EH (cell line): ENCODE measurements at places on chromosomes 4 and X.

- DNase-seq, result no peak
These were observed 16.2 kb downstream of the NKX6-1 start for GRCh38 chr4:84482564-84483563.

GRCh38 chr4:82268050-82268825, 105.6 kb downstream of the HNRNPD start:
- DNase-seq, result peak; percentile 60

DNA sequence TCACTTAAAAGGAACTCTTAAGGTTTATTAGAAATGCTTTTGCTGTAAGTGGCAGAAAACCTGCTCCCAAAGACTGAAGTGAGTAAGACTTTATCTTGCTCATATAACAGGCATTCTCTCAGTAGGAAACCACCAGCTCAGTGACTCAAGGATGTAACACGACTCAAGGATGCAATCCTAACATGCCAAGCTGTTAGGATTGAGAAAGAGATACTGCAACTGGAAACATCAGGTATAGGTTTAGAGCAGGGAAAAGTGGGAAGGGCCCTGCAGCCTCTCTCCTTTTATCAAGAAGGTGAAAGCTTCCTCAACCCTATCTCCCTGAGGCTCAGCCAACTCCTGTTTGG, 11.9 kb upstream of the SLC9A7 start:
- peak; percentile 91 for DNase-seq

GRCh38 chrX:46713672-46714490, 45.0 kb downstream of the SLC9A7 start:
- DNase-seq, result peak; percentile 75

DNA sequence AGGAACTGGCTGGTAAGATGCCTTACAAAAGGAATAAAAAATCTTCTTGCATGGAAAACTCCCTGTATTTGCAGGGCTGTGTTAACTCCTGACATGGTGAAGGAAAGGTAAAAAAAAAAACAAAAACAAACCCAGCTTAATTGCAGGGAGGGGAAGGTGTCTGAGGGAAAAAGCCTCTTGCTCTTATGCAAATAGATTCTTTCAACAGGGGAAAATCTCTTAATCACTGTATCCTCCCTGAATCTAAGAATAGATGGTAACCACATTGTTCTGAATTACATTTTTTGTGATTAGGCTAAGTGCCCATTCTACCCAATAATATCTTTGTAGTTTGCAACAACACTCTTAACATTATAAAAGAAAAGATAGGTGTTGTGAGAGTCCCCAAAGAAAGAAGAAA, 172.6 kb downstream of the RBM46 start:
- DNase-seq, result no peak

GRCh38 chr4:79235095-79235494, 90.8 kb downstream of the NAA11 start:
- no peak for DNase-seq

- DNase-seq, result peak; percentile 69
These were observed 179.6 kb upstream of the RBPJ start for GRCh38 chr4:26141051-26141721.

GRCh38 chr4:56505269-56506130, at the start of gene ARL9:
Gene ARL9, plus strand, starts transcription at chr4:56505791. Its CDS starts 72 bp downstream, at chr4:56505863.
- DNase-seq, result peak; percentile 76

DNA sequence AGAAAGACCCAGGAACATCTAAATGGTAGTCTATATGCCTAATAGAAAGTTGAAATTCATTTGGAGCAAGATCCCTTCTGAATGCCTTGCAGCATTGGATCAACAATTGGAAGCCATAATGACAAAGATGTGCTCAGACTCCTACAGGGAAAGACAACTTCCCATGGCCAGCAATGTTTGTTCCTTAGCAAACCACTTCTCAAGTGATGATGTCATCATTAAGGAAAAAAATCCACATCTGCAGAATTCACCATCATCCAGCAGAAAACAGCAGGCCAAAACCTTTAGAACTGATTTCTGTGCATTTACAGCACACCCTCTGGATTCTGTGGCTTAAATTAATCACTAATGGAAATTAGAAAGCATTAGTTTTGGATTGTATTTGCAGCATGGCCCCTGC, 82.4 kb upstream of the ZIC3 start:
- no peak for DNase-seq

DNA sequence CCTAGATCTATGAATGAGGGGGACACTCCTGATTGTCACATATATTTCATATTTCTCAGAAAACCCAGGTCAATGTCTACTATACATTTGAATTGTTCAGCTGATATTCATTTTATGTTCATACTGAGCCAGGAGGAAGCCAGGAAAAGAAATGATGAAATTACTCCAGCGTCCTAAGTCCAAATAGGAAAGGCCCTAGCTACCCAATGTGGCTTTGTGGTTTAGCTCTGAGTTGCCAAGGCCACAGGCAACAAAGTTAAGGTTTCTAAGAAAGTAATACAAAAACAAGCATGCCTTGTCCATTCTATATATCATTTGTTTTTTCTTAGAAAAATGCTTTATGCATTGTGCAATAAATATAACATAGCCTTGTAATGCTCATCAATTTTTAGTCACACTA, 4.5 kb upstream of the CSN2 start:
- DNase-seq, result no peak

DNA sequence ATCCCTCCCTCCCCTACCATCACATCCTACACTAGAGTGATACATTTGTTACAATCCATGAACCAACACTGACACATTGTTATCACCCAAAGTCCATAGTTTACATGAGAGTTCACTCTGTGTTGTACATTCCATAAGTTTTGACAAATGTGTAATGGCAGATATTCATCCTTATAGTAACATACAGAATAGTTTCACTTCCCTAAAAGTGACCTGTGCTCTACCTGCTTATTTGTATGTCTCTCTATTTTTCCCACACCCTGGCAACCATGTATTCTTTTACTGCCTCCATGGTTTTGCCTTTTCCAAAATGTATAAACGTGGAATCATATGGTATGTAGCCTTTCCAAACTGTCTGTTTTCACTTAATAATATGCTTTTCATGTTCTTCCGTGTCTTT, 42.2 kb upstream of the HPGD start:
- no peak for DNase-seq

DNA sequence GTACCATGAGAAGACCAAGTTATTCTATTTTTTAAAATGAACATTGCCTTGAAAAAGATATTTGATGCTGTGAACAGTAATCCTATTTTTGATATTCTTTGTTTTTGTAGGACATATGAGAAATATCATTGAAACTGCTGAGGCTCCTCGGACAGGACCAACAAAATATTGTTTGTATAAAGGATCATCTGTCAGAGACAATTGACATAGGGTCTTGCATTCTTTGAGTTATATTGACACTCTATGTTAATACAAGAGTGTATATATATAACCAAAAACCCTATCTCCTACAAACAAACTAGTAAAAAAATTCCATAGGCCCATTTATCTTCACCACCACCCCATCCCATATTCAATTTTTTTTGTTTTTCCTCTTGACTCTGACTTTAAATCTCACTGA, 222.7 kb downstream of the DACH2 start:
- no peak for DNase-seq

- DNase-seq, result no peak
These were observed 1.5 kb downstream of the PITX2 start for GRCh38 chr4:110621328-110621812.

GRCh38 chr4:108662629-108663028, 12.2 kb downstream of the OSTC start:
- DNase-seq, result no peak

GRCh38 chrX:24100713-24101112, 46.0 kb downstream of the EIF2S3 start:
- peak; percentile 56 for DNase-seq

- peak; percentile 78 for DNase-seq
These were observed 2.5 kb upstream of the PDGFRA start for GRCh38 chr4:54226404-54227255.

DNA sequence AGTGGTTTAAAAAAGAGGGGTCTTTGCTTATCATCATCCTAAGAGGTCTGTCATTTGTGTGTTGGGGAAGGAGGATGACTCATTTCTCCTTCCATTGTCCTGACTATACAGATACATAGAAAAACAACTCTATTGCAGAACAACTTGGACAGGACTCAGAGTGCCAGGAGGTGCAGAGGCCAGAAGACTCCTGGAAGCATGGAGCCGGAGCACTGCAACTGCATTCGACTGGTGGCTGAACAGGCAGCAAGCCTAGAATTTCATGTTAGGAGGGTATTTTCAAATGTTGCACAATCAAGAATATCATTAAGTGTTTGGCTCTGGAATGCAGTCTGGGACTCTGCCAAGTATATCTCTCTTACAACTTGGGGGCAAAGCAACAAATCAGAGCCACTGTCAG, 35.0 kb upstream of the MAML3 start:
- peak; percentile 48 for DNase-seq

DNA sequence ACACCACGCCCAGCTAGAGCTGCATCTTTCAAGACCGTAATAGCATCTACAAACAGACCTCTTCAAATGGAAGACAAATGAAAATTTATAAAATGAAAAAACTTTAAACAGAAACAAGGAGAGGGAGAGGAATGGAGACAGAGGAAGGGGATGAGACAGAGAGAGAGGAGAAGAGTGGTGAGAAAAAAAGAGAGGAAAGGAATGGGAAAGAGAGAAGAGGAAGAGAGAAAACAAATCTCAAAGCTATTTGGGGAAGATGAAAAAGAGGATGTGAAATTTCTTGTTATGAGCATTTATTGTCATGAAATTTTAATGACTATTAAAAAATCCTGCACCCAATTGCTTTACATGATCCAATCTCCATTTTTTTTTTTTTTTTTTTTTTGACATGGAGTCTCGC, 726.9 kb downstream of the GRID2 start:
- no peak for DNase-seq

- DNase-seq, result no peak
These were observed 246.4 kb downstream of the FBXW7 start for GRCh38 chr4:152289541-152289940.

DNA sequence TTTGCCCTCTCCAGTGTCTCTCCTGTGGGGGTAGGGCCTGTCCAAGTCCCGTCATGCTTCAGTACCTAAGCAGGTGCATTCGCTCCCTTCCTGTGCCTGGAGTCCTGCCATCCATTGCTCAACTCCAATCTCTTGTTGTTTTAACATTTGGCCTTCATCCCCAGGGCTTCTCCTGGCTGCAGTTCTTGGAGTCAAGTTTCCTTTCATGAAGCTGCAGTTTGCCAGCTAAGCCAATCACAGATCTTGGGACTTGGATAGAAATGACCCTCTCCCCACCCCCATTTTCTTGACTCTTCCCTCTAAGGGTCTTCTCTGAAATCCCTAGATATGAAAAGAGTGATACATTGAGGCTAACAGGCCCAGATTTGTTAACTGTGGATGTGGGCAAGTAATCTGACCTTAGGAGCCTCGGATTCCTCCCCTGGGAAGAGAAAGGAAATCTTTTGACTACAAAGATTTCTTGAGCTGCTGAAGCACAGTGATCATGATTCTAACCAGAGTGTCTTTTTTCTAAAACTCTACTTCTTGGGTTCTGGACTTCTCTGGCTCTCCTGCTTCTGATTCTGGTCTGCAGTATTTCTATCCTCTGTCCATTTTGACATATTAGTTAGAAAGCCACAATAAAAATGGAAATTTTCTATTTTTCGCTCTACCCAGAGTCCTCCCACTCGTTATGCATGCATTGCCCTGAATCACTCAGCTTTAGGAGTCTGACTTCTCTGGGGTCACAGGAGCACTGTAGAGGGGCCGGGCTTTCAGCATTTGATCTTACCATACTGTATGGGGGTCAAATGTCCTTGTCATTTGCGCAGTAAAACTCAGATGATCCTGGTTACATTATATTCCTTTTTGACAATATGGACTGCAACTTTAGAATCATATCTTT, 61.0 kb downstream of the CHRNA9 start:
- no peak for DNase-seq

DNA sequence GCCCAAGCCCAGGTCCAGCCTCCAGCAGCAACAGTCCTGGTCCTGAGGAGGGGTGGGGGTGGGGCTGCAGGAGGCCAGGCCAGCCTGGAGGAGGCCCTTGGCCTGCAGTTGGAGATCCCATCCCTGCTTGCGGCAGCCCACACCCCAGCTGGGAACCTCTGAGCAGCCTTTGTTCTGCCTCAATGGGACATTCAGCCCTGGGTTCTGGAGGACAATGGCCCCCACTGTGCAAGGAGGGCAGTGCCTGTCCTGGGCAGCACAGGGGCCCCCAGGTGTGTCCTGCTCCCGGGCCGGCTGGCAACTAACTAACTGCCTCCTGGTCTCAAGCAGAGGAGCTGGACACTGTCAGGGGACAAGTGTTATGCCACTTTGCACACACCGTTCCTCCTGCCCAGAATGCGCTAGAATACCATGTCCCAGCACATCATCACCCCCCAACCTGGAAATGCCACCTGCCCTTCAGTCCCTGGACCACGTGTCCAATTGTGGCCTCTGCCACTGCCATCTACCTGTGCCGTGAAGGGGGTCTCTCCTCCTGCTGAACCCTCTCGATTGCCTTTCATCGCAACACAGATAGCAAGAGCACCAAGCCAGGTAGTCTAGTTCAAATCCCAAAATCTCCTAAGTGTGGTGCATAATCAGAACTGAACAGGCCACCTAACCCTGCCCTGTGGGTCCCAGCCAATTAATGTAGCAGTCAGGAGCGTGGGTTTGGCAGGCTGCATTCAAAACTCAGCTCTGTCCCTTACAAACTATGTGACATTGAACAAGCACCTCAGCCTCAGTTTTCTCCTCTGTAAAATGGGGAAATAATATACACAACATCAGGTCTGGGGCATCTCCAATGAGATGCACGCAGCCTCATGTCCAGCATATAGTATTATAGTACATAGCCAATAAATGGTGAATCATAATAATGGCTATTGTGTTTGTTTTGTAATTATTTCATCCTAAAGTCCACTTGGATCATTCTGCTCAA, 8.8 kb downstream of the PPP2R2C start:
- DNase-seq, result no peak

- DNase-seq, result peak; percentile 40
These were observed 13.1 kb upstream of the EOLA1 start for GRCh38 chrX:149527705-149528104.

DNA sequence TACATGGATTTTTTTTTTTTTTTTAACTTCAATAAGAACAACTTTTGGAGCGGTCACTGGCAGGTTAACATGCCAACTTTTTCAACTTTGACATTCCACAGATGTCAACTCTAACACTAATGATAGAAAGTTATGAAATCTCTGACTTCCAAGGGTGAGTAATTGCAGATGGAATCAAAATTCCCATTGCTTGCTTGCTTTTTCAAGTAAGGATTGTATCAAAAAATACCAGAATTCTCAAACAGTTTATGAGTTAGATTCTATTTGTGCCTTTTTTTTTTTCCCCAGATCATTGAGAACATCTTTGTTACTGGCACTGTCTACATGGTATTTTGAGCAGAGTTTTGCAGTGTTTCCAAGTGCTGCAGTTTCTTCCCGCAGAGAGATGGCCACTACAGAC, 50.3 kb upstream of the OTUD4 start:
- DNase-seq, result peak; percentile 76

- peak; percentile 37 for DNase-seq
These were observed 52.4 kb upstream of the TMEM33 start for GRCh38 chr4:41882625-41883347.

DNA sequence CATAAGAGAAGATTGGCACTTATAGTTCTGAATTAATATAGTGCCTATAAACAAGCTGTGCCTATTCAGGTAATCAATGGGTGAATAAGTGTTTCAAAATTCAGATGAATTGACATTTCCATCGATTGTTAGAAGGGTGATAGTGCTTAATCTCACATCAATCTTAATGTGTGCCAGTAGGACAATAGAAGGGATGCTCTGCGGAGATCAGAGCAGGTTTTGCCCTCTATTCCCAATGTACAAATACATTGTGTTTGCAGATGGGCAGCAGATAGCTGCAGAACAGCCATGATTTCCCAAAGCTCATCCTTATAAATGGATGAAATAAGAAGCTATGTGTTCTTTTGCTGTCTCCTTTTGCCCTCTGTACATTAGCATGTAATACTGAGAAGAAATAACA, 7.2 kb downstream of the MAB21L2 start:
- DNase-seq, result no peak

- DNase-seq, result peak; percentile 5
These were observed 6.2 kb upstream of the CTBP1 start for GRCh38 chr4:1255151-1255550.
